ENCODE measurements at places on chromosomes 6 and 20.

DNA sequence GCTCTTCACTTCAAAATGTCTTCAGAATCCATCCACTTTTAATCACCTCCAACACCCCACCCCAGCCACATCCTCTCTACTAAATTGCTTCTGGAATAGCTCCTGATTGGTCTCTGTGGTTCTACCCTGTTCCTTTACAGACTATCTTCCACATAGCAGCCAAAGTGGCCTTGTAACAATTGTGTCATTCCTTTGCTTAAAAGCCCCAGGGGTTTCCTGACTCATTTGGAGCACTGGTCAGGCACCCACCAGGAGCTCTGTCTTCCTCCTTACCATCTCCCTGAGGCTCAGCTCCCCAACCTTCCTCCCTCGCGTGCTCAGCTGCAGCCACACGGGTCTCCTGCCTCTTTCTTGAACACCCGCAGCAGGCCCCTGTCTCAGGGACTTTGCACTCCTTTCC is 126.8 kb downstream of the HIVEP1 start:
- no peak for DNase-seq

GRCh38 chr6:75419980-75420379 is 73.6 kb downstream of the FILIP1 start:
- no peak for DNase-seq

DNA sequence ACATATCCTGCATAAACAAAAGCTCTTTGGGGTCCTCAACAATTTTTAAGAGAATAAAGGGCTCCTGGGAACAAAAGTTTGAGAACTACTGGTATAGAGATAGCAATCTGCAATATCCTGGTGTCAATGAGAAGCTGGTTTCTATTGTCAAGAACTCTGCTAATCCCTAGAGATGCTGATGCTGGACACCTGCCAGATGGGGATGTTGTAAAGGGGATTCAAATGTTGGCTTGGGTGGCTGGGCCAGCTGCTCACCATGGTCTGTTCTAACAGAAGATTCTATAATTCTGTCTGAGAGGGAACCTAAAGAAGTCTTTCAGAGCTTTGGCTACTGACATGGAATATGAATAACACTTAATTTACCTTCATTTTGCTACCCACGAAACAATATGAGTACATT is 137.8 kb downstream of the BTBD9 start:
- no peak for DNase-seq

DNA sequence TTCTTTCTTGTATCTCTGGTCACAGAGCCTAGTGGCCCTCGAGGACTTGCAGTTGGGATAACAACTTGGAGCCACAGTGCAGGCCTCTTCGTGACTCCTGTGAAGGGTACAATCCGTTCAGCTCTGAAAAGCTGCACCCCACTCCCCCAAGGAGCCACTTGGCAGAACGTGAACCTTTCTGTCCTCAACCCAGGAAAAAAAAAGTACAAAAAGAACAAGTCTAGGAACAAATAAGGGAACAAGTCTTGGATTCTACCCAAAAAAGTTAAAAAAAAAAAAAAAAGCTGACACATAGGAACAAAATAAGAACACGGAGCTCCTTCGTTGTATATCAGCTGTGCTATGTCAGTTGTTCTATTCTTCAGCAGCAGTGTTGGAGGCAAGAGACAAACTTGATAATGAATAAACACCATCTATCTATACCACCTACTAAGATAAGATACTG is 77.9 kb upstream of the TULP1 start:
- DNase-seq = no peak

DNA sequence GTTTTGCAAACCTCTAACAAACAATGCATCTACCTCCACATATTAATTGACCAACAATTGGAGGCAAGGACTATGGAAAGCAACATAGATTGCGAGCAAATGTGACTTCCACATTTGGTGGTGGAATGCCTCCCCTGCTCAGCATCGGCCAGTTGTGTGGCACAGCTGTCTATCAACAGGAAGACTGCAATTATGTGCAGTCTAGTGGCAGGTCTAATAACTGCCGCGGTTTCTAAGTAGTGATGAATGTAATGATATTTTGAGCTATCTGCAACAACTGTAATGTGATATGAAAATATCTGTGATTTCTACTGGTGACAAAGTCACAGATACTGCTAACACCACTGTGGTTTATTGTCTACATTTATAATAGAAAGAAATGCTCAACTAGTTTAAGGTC is 56.8 kb downstream of the NCR2 start:
- peak; percentile 19 for DNase-seq

- DNase-seq = peak; percentile 64
These were observed 48.1 kb downstream of the KCNS1 start for GRCh38 chr20:45052698-45053429.

GRCh38 chr6:160203076-160203475 is 55.5 kb downstream of the SLC22A2 start:
- DNase-seq = no peak

GRCh38 chr6:137039010-137039409 is 5.8 kb downstream of the IL20RA start:
- DNase-seq = no peak

GRCh38 chr6:33455051-33455450 is 675 bp downstream of the ZBTB9 start:
- no peak for DNase-seq

DNA sequence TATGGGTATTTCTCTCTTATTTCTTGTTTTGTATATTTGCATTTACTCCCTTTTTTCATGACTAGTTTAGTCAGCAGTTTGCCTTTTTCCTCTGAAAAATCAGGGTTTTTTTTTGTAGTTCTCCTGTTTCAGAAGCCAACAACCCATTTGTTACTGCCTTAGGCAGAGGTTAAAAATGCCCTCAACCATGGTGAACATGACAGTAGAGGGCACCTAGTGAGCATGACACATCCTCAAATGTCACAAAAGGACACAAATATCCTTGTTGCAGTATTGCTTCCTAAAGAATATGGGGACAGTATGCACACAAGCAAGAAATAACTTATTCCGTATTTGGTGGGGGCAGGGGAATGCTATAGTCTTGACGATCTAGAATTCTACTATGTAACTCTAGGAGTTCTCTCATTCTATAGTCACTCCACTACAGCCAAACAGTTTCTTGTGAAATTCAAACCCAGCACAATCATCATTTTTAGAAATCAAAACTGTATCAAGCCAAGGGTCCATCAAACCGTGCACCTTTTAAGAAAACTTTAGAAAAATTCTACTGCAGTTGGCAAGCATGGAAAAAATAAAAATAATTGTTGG is 47.0 kb downstream of the GOPC start:
- peak; percentile 29 for DNase-seq

GRCh38 chr20:35021063-35021462 is 65.4 kb downstream of the MYH7B start:
- no peak for DNase-seq

GRCh38 chr6:14397518-14397901 is 279.9 kb downstream of the CD83 start:
- peak; percentile 47 for DNase-seq

GRCh38 chr20:5865604-5866003 is 84.7 kb downstream of the TRMT6 start:
- no peak for DNase-seq

- DNase-seq = peak; percentile 73
These were observed 67.4 kb downstream of the ALDH8A1 start for GRCh38 chr6:134882426-134883038.

GRCh38 chr6:122422614-122423267 is 23.3 kb downstream of the HSF2 start:
- no peak for DNase-seq

- no peak for DNase-seq
These were observed 97.8 kb upstream of the PCSK2 start for GRCh38 chr20:17129089-17129488.

DNA sequence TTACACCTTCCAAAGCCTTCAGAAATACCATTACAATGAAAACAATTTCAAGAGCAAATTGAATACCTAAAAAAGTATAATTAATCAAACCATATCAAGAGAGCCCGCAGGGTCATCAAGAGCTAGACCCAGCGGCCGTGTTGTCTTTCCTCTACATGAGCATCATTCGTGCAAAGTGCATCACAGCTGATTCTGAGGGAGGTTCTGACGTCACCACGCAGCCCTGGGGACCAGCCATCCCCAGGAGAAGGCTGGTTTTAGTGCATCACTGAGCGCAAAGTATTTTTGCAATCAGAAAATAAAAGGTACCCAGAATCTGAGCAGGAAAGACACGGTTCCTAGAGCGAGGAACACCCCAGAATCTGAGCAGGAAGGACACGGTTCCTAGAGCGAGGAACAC is 371.4 kb downstream of the CDH4 start:
- no peak for DNase-seq

DNA sequence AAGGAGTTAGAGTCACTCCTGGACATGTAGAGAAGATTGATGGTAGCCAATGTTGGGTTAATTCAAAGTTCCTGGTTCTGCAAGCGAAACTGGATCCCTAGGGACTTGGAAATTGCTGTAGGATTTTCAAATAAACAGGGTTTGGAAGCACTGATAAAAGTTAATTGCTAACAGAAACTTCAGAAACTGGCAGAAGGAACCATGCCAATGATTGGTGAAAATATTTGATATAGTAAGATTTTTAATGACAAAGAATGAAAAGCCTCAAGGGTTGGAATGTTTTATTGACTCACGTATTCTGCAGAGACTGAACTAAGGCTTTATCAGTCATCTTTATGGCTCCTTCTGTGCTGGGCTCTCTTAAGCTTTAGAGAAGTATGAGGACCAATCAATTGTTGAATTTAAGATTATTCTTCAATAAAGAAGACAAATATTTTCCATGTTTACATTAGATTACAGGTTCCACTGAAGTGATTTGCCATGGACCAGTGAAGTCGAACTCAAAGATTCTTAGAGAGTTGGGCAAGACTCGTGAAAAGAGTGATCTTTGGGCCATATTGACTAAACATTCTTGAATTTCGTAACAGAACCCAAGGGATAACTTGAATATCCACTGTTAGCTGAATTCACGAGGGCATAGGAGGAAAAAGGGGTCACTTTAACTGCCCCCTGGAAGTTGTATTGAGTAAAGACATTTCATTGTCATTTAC is 371.4 kb downstream of the HDGFL1 start:
- no peak for DNase-seq

GRCh38 chr6:146910611-146911010 is 293.6 kb upstream of the STXBP5 start:
- no peak for DNase-seq

DNA sequence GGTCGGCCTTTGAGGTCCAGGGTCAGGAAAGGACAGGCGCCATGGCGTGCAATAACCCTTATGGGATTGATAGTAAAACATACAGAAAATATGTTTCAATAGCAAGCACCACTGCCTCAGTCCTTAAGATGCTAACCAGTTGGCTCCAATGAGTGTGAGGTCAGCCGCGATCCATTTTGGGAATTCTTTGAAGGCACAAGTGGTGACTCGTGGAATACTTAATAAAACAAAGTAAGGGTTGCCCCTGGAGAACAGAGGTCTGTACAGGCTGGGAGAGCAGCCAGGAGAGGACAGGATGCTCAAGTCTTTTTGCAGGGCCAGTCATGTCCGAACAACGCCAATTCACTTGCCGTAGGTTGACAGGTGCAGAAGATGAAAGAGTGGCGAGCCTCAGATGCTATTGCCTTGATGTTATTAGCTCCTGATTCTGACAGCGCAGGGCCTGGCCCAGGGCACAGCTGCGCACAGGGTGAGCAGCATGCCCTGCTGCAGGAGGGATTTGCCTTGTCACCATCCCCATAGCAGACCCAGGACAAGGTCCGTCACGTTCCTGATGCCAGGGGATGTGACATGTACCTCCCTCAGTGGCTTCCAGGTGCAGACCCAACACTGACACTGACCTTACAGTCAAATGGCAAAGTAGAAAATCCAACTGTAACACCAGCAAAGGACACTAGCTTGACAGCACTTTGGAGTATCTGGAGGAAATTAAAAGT is 21.8 kb downstream of the SYNDIG1 start:
- no peak for DNase-seq

DNA sequence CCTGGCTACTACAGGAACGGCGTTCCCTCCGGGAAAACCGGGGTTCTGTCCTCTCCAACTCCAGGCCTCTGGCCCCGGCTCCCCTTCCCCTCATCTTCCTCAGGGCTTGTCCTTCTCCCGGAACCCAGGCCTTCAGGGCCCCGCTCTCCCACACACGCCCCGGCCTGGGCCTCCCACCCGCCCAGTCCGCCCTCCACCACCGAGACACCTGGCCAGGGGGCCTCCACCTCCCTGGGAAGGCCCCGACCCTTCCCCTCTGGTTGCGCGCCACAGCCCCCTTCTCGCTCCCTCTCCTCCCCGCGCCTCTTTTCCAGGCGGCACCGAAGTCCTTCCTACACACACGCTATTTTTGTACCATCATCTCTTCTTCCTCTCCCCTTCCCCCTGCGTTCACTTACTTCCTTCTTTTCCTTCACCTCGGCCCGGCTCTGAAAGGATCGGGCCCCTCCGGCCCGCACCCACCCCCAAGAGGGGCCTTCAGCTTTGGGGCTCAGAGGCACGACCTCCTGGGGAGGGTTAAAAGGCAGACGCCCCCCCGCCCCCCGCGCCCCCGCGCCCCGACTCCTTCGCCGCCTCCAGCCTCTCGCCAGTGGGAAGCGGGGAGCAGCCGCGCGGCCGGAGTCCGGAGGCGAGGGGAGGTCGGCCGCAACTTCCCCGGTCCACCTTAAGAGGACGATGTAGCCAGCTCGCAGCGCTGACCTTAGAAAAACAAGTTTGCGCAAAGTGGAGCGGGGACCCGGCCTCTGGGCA is 1.3 kb upstream of the SIRPA start:
- peak; percentile 78 for DNase-seq

DNA sequence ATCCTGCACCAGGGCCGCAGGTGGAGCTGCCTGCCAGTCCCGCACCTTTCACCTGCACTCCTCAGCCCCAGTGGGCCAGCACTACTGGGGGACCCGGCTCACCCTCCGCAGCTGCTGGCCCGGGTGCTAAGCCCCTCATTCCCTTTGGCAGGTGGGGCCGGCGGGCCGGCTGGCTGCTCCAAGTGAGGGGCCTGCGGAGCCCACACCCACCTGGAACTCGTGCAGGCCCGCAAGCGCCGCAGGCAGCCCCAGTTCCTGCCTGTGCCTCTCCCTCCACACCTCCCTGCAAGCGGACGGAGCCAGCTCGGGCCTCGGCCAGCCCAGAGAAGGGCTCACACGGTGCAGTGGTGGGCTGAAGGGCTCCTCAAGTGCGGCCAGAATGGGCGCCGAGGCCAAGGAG is 199.0 kb upstream of the HS3ST5 start:
- DNase-seq = no peak

Measured in NB4 (cell line).